Stimulated activated CD4-positive, alpha-beta T cell treated with anti-CD3 and anti-CD28 coated beads, Interleukin-15, amount 100 ng/mL, for 48 hours (primary cell): ENCODE measurements at places on chromosomes 7 and 10.

DNA sequence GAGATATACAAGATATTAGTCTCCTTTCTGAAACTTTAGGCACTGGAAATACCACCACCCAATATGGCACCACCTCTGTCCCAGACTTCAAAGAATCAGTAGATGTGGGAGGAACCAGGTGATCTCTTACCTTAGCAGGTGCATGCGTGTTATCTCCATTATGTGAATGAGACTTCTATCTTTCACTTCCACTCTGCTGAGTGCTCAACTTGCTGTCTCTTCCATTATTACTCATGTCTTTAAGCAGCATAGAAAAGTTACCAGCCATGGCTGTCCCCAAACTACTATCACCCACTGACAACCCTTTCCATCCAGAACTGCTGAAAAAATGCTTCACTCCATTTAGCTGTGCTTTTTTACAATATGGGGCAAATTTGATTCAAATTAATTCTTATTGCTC lies 101.5 kb upstream of the PRSS1 start:
- DNase-seq, result no peak

DNA sequence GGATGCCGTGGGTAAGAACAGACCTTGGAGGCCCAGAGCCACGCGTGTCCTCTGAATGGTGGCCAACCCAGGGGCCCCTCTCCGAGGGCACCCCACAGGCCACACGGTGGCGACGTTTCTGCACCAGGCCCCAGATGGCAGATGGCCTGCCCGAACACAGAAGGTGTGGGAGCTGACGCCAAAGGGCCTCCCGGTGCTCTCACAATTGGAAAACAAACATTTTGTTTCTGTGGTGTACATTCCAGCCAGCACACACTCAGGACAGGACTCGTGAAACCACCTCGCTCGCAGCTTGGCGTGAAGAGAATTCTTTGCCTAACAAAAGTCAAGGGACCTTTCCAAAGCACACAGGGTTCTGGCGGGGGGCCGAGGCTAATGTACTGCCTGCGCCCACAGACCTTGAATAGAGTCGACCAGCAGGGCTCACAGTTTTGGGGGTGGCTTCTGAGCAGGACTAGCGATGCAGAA lies 112.1 kb downstream of the FAM53B start:
- no peak for DNase-seq

GRCh38 chr7:36130236-36130945 lies 22.7 kb upstream of the EEPD1 start:
- DNase-seq, result no peak

GRCh38 chr7:42893346-42894240 lies 18.3 kb downstream of the C7orf25 start:
- DNase-seq, result no peak

GRCh38 chr10:7560519-7560918 lies 106.2 kb downstream of the ITIH5 start:
- DNase-seq, result no peak

- no peak for DNase-seq
Observed at GRCh38 chr7:55366461-55367070, 1.4 kb downstream of the LANCL2 start.

DNA sequence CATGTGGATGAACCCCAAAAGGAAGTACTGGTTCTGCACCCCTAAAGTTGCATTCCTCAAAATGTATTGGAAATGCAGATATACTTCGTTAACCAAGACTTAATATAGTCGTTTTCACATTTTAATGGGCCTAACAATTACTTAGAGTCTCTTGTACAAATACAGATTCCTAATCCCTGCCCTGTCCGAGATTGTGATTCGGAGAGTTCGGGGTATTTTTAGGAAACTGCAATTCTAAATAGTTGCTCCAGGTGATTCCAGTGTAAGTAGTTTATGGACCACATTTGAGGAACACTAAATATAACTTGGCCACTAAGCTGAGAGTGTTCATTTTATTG lies 830 bp downstream of the TRUB1 start:
- DNase-seq, result no peak

DNA sequence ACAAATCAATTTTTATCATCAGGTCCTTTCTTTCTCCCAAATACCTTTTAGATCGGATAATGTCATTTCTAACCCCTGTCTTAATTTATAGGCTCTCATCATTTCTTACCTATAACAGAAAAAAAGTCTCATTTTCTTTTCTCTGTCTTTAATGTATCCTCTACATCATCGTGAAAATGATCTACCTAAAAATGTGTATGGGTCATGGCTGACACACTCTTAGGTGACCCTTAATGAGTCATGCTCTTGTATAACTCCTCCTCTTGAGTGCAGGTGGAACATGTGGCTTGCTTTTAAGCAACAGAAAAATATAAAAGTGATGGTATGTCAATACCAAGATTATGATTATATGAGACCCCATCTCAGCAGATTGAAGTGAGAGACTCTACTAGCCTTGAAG lies 139.4 kb downstream of the SEMA3C start:
- DNase-seq, result no peak

DNA sequence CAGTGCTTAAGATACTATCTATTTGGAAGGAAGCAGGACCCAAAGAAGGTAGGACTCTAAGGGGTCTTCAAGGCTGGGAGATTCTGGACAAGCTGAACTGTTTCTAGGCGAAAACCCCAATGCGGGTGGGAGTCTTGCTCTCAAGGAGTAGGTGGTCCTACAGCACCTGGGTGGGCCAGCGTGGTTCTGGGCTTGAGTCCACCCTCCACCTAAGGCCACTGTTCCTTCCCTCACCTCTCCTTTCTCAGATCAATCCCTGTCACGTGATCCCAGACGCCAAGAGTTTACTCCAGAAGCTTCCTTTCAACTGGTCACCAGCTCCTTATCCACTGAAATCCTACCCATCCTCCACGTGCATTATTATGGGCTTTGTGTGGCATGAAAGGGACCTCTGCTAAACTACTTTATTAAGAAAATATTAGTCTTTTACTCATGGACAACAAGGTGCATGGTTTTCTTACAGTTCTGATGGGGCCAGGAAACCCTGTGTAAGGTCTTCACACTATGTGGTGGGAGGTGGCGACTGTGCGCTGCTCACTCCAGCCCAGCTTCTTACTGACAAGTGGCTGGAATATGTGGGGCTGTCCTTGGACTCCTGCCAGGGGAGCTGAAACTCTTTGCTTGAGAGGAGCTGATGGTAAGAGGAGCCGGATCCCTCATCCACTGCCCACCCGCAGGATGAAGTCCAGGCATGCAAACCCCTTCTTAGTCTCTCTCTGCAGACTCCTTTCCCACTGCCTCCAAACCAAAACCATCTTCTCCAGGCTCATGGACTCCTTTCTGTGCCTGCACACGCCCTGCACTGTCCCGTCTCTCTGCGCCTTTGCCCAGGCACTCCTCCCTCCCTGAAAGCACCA lies 1.6 kb downstream of the ZNF746 start:
- DNase-seq, result no peak
